HFFc6 (cell line): ENCODE measurements at places on chromosomes 16 and 17.

DNA sequence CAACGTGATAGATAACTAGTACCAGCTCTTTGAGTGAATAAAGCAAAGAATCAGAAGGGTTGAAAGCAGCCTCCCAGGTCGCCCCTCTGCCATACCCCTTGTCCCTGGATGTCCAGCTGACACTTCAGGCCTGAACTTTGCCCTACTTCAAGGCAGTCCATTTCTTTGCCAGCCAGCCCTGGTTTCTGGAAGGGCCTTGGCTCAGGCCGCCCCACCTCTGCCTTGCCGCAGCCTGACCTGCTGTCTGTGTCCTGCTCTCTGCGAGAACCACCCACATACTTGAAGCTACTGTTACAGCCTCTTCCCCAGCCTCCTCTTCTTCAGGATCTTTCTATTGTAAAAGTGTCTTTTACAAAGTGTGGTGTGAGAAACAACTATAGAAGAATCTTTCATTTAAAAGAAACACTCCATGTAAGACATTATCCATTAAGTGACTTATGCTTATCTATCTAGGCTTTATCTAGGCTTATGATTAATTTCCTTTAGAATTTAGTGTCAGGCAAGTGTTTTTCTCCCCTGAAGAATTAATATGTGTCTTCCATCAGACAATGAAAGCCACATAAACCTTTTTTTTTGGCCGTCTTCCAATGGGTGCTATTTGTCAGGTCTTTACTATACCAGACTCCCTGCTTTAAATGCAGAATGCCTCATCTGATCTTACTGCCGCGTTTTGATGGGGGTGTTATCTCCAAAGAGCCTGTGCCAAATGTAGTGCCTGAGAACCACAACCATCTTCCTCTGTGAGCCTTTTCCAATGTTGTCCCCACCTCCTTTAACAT lies 133.9 kb downstream of the SOCS1 start:
- DNase-seq: no peak

DNA sequence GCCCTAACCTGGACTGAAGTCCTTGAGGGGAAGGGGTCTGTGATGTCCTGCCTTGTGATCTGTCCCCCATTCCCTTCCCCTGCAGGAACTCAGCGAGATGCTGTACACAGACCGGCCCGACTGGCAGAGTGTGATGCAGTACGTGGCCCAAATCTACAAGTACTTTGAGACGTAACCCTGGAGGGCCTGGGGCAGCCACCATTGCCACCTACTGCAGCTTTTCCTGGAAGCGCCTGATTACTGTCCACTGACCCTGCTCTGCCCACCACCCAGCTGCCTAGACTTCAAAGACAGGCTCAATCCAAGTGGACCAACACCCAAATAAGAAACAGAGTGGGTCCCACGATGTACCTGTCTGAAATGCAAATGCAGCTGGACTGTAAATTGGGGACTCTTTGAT lies 153.4 kb downstream of the LGALS9B start:
- DNase-seq: no peak

DNA sequence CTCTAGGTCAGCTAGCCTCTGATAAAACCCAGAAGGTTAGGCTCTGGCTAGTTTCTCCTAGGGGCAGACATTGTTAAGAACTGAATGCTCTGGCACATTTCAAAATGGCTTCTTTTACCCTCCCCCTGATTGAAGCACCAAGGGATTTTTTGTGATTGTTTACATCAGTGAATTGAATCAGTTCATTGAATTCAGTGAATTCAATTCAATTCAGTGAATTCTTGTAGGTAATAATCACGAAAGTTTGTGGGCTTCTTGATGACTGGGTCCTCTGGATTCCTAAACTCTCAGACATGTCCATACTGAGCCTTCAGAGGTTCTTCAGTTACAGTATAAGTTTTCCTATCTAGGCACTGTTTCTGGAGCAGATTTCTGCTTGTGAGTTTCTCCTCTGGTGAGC lies 135.2 kb upstream of the ELAC2 start:
- peak; percentile 58 for DNase-seq

- no peak for DNase-seq
Observed at GRCh38 chr16:27704252-27704651, 154.3 kb downstream of the KATNIP start.

DNA sequence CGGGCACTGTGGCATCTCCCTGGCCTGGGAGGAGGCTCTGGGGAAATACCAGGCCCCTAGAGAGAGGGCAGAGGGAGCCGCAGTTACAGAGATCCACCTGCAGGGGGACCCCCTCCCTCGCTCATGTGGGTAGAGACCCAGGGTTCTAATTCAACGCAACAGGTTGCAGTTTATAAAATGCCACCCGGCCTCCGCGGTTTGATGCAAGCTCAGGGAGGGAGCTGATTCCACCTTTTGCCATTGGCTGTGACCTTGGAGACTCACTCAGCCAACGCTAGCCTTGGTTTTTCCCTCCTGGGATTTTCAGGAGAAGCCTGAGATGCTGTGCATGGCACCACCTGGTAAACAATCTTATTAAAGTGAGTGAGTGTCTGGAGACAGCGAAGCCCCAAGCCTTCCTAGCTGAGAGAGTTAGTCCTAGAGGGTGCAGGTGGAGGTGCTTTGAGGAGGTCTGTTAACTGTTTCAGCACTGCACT lies 12.1 kb downstream of the TTLL6 start:
- no peak for DNase-seq
